T-cell (primary cell): ENCODE measurements at places on chromosomes 7 and 10. TPM values are rescaled to one million over a fixed set of nuclear protein-coding genes. Genes with fewer than 3 reads are reported as not detected.

The C7orf33 gene
- not detected for total RNA-seq

The NXPH1 gene
- not detected for total RNA-seq

The PLEKHS1 gene
- not detected for total RNA-seq

The NEBL gene
- total RNA-seq: 0.41 TPM

- DNase-seq: no peak
These were observed at the start of gene SAMD9L for GRCh38 chr7:93148144-93148543. Gene SAMD9L, minus strand, starts transcription at chr7:93148385. Its CDS starts 12,414 bp downstream, at chr7:93135971.

- no peak for DNase-seq
These were observed 47.9 kb downstream of the MTERF1 start for GRCh38 chr7:91832493-91833045.

GRCh38 chr7:30237271-30237695 is 47.1 kb upstream of the ZNRF2 start:
- no peak for DNase-seq

DNA sequence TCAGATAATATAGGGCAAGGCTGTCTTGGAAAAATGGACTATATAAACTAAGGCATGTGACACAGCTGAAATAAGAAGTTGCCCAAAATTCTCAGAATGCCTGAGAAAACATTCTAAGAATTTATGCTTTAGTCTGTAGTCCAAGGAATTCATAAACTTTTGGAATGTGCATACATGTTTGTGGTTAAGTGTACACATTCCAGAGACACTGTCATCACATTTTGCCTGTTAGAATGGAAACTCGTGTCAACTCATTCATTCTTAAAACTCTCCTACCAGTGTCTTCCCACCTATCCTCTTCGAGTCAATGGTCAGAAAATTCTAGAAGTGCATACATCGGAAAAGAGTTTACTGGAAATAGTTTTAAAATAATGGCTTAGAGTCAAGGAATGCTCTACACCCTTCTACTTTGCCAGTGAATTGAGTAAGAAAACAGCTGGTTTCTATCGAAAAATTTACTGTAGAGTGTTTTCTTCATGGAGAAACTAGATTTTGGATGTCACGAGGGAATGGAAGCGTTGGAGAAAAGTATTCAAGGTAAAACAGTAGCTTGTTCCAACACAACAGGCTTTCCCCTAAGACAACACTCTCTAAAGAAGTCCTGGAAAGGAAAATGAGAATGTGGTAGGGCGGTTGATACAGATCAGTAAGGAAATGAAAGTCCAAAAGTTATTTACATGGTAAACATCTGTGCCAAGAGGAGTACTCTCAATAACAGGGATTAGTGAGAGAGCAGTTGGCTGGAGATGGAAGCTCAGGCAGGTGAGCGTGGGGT is 1177.6 kb upstream of the C7orf33 start:
- no peak for DNase-seq

- no peak for DNase-seq
These were observed 325.6 kb downstream of the SORCS3 start for GRCh38 chr10:104966563-104967297.

DNA sequence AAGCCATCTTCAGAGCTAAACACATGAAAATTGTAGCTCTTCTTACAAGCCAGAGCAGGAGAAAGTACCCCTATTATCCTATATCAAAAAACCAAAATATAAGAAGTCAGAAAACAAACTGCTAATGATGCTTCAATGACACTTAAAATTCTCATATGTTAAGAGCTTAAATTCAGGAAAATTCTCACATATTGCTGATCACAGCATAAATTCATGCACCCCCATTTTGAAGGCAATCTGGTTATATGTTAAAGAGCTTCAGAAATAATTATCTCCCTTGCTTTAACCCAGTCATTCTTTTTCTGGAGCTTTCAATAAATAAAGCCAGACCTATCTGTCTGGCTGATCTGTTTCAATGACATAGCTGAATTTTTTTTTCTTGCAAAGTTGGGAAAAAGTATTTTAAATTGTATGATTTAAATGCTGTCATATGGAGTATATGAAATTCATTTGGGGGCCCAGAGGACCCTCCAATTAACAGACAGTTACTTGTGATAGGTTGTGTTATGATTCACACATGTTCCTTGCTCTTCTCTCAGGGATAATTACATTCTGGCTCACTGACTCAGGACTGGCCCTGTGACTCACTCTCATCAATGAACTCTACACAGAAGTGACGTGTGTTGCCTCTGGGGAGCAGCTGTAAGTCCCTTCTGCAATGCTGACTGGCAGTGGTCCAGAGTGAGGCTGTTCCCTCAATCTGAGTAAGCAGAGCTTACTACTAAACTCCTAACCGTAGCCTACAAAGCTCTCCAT is 85.2 kb downstream of the HGF start:
- DNase-seq: no peak

DNA sequence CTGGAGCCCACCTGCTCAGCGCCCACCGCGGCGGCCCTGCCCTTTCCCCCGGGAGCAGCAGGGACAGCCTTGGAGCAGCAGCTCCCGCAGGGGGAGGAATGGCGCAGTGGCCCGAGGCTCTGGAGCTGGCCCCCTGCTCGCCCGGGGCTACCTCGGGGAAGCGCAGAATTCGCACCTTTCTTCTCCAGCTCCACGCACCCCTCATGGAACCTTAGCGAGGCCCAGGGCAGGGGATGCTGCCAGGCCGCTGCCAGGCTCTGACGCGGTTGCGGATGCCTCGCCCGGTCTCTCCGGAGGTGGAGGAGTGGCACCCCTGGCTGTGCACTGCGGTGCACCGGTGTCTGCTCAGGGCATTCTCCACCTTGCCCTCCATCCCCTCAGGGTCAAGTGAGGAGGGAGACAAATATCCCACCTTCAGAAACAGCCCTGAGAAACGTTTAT is 84.9 kb upstream of the MKI67 start:
- no peak for DNase-seq

GRCh38 chr10:31942435-31942834 is 13.8 kb upstream of the ARHGAP12 start:
- DNase-seq: no peak

- DNase-seq: no peak
These were observed 307.3 kb downstream of the SORCS1 start for GRCh38 chr10:106857213-106857612.

DNA sequence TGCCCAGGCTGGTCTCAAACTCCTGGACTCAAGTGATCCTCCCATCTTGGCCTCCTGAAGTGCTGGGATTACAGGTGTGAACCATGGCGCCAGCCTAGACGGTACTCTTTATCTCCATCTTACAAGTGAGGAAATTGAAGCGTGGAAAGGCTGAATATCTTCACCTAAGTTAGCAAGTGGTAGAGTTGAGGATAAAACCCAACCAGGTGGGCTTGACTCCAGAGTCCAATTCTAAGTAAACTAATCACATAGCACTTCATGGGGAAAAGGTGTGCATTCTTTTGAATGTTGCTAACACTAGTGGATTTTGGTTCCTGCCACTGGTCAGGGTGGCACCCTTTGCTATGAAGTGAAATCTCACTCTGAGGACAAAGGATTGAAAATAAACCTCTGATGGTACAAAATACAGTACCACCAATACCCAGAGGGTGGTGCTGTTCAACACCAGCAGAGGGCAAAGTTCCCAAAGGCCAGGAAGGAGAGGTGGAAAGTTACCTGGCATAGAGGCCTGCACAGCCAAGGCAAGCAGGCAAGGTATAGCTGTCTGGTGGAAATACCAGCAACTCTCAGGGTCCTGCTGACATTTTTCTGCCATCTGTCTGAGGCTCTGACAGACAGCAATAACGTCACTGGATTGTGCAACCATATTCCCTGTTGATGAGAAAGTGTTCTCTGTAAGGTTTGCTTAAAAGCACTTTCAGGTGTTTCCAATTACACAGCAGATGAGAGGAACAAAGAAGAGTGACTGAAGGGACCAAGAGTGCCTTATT is 17.6 kb downstream of the ZDHHC16 start:
- no peak for DNase-seq
